Right renal cortex interstitium (tissue), 3 donors: ENCODE measurements at places on chromosomes 4 and X.

DNA sequence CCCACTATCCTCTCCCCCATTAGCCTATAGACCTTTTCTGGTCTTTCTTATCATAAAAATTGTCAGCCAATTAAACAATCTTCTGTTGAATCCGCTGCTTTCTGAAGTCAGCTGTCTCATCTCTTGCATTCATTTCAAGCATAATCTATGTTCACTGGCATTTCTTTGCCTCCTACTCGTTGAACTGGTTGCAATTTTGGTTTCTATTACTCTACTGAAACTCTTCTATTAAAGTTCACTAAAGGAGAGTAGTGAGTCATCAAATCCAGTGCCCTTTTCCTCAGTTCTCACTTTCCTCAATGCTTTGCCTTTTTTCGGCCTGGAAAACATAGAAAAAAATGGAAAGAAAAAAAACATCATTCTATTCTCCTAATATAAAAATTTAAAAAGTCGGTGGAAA lies 23.9 kb upstream of the CXCL13 start:
- no peak for DNase-seq

DNA sequence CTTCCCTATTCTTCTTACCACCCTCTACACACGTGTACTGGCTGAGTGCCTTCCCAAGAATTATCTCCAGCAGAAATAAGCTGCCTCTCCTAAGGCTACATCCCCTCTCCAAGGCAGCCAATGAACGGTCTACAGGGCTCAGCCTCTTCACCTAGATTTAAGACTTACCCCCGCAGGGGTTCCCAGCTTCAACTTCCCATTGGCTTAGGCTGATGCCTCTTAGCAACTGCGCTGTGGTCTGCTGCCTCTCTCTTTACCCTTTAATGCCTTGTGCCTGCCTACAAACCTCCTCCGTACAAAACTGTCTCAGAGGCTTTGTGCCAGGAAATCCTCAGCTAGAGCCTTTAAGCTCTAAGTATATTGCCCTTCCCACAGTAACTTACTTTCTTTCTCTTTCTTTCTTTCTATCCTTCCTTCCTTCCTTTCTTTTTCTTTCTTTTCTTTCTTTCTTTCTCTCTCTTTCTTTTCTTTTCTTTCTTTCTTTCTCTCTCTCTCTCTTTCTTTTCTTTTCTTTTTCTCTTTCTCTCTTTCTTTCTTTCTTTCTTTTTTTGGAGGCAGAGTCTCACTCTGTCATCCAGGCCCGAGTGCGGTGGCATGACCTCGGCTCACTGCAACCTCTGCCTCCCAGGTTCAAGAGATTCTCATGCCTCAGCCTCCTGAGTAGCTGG lies 15.1 kb upstream of the PIGA start:
- DNase-seq, result no peak

DNA sequence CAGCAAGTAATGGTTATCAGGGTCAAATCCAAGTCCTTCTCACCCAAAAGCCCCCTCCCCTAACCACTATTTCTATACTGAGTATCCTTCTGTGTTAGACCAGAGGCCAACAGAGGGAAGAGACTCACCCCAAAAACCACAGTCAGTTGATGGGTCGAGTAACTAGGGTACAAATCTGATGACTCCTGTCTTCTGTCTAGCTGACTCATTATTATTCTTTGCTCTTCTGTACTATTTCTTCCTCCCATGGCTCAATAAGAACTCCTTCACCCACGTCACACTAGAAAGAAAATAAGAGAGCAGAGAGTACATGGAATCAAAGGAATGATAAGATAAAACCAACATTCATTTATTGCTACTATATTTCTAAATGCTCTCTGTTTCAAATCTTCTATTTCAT lies 2.0 kb downstream of the RAB40A start:
- no peak for DNase-seq

- DNase-seq, result no peak
Measured at GRCh38 chr4:116357758-116358157, 727.6 kb downstream of the TRAM1L1 start.

- DNase-seq, result no peak
Measured at GRCh38 chr4:184899261-184900134, 73.7 kb upstream of the ACSL1 start.

- DNase-seq, result no peak
Measured at GRCh38 chrX:11619441-11619840, 46.3 kb downstream of the ARHGAP6 start.

DNA sequence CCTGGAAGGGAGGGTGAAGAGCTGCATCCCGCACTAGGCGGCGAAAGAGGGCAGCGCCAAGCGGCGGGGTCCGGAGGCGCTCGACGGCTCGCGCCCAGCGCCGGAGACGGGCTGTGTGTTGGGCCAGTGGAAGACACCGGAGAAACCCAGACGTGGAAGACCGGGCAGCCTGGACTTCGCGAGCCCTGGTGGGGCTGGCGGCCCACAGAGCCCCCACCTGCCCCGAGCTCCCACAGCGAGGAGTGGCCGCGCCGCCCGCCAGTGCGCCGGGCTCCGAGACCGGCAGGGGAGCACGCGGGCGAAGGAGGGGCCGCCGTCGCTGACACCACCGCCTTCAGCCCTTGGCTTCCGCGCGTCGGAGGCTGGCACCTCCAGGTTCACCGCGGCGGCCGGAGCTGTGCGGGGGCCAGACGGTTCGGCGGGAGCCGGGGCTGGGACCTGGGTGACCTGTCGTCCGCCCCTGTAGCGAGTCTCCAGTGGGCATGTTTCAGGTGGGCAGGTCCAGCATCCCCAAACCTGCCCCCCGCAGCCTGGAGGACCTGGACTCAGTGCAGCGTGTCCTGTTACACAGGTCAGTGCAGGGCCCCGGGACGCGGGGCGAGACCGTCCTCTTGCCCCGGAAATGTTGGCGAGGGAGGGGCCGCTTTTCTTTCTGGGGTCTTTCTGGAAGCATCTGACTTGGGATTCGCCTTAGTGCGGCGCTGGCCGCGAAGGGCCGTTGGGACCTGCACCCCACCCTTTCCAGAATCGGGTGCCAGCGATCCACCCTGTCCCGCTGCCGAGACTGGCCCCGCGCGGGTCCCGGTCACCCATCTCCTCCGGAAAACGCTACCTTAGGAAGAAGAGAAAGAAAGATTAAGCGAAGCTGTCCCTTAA lies 9.6 kb upstream of the INTU start:
- DNase-seq, result no peak

GRCh38 chr4:140607852-140608251 lies 39.1 kb upstream of the UCP1 start:
- DNase-seq, result no peak

- no peak for DNase-seq
Measured at GRCh38 chr4:106316773-106317409, 541 bp downstream of the AIMP1 start.

GRCh38 chrX:41602816-41603345 lies 85.9 kb upstream of the GPR34 start:
- DNase-seq, result no peak

GRCh38 chrX:147476008-147476407 lies 435.7 kb upstream of the FMR1 start:
- no peak for DNase-seq

DNA sequence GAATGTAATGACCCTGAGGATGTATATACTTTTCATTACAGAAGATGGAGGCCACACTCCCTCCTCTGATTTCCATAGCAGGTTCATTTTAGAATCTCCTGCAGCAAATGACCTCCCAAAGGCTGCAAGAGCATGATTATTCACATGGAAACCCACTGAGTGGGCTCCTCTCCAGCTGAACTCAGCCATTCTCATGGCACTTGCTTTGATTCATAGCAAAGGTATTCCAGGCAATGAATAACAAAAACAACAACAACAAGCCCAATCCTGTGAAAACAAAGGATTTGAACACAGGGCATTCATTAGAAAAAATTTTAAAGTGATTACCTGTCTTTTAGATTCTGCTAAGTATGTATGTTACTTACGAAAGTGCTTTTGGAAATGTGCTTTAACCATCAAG lies 894.0 kb upstream of the FRG1 start:
- DNase-seq, result no peak

- DNase-seq, result no peak
Measured at GRCh38 chrX:63258144-63258543, 93.0 kb downstream of the SPIN4 start.

GRCh38 chr4:103204111-103204510 lies 6.0 kb upstream of the CENPE start:
- no peak for DNase-seq
